ENCODE measurements at places on chromosomes 7 and 10.

GRCh38 chr7:84277628-84278224, 83.1 kb upstream of the SEMA3A start:
- no peak overlapping the region for H3K4me3 ChIP-seq
- no peaks in the 10 kb centered on the region for H3K4me1 ChIP-seq
- no peak overlapping the region for H3K27ac ChIP-seq
- no peaks in the 10 kb centered on the region for H3K36me3 ChIP-seq
- no peaks in the 10 kb centered on the region for H3K27me3 ChIP-seq
- no peak for DNase-seq

GRCh38 chr10:95815701-95816240, 59.8 kb downstream of the ENTPD1 start:
- H3K27ac ChIP-seq = no peak overlapping the region
- no peaks in the 10 kb centered on the region for H3K36me3 ChIP-seq
- H3K4me3 ChIP-seq = no peak overlapping the region
- DNase-seq = no peak

DNA sequence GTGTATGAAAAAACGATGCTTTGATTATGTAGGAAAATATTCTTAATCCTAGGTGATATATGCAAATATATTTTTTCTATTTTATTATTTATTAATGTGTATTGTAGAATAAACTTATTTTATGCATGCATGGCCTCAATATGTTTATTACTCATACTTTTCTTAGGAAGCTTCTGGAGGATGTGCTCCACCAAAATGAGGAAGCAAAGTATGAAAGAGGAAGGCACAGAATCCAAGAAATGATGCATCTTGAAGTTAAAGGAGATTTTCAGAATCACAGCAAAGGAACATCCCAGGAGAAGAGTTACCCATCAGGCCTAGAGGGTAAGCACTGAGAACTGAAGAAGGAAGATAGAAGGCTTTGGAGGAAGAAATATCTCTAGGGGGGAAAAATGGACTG, 35.0 kb upstream of the MRPS16 start:
- DNase-seq = no peak
- H3K4me1 ChIP-seq = no peaks in the 10 kb centered on the region
- no peaks in the 10 kb centered on the region for H3K27me3 ChIP-seq
- no peaks in the 10 kb centered on the region for H3K36me3 ChIP-seq

DNA sequence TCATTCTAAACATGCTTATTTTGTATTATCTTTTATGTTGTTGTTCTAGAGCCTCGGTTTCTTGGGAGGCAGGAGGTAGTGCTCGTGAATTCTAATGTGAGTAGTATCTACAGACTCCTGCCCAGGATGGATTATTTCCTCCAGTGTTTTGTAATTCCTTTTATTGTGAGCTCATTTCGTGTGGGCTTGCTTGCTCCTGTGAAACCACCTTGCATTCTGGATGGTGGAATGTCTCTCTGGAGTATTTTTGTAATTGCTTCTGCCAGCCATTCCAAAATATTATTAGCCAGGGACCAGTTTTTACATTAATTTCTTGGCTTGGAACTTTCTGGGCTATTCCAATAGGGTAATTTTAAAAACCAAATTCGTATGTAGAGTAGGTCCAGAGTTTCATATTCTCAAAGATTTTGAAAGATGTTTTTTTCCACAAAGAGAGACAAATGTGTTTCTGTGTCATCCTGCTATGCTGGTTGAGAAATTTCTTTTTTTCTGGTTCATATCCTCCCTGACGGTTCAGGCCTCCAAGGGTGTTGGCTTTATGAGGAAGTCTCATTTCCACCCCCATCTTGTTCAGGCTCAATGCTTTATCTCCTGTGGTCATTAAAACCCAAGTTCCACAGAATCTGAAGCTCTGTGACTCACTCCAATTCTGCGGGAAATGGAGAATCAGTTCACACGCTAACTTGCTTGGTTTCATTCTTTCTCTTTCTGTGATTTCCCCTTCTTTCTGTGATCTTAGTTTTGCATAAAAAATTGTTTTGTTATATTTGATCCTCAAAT, 41.7 kb upstream of the CALD1 start:
- no peak overlapping the region for H3K4me3 ChIP-seq
- H3K4me1 ChIP-seq = no peaks in the 10 kb centered on the region
- no peaks in the 10 kb centered on the region for H3K27me3 ChIP-seq
- no peak overlapping the region for H3K27ac ChIP-seq

DNA sequence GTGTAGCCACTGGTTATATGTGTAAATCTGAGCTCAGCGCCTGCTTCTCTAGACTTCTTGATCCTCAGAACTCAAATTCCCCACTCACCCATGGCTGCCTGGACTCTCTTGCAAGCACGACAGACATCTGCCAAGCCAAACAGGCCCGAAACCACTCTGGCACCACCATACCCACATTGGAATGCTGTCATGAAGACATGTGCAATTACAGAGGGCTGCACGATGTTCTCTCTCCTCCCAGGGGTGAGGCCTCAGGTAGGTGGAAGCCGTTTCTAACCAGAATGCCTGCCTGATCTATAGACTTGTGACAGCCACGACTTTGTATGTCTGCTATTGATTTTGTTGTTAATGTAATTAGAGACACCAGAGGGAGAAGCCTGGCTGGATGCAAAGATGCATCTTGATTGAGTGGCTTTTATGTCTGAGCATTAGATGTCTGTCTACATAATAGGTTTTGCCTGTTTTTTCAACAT, 4.0 kb downstream of the BAMBI start:
- H3K36me3 ChIP-seq = no peaks in the 10 kb centered on the region
- no peak for DNase-seq
- H3K4me3 ChIP-seq = no peak overlapping the region

DNA sequence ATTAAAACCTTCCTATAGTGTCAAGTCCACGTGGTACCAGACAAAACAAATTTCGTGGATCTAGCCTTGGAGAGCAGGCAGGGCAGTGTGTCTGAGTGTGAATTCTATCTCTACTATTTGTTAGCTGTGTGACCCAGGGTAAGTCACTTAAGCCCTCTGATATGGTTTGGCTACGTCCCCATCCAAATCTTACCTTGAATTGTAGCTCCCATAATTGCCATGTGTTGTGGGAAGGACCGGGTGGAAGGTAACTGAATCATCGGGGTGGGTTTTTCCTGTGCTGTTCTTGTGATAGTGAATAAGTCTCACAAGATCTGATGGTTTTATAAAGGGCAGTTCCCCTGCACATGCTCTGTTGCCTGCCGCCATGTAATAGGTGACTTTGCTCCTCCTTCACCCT, 2.8 kb upstream of the NPFFR1 start:
- no peak overlapping the region for H3K4me3 ChIP-seq
- no peaks in the 10 kb centered on the region for H3K36me3 ChIP-seq
- H3K27ac ChIP-seq = no peak overlapping the region

GRCh38 chr7:123675181-123675473, 19.5 kb downstream of the LMOD2 start:
- no peak overlapping the region for H3K4me3 ChIP-seq
- H3K27ac ChIP-seq = no peak overlapping the region
- H3K27me3 ChIP-seq = no peaks in the 10 kb centered on the region
- H3K36me3 ChIP-seq = no peaks in the 10 kb centered on the region
- DNase-seq = no peak

- H3K27ac ChIP-seq = no peak overlapping the region
- no peaks in the 10 kb centered on the region for H3K36me3 ChIP-seq
- no peak for DNase-seq
- H3K4me1 ChIP-seq = peaks cover 38% of the 10 kb centered on the region
- no peaks in the 10 kb centered on the region for H3K27me3 ChIP-seq
Observed at GRCh38 chr7:157873664-157874063, 536.9 kb downstream of the DNAJB6 start.

- no peak overlapping the region for H3K4me3 ChIP-seq
- no peaks in the 10 kb centered on the region for H3K27me3 ChIP-seq
- no peaks in the 10 kb centered on the region for H3K36me3 ChIP-seq
- H3K4me1 ChIP-seq = no peaks in the 10 kb centered on the region
- no peak overlapping the region for H3K27ac ChIP-seq
- DNase-seq = no peak
Observed at GRCh38 chr10:91328320-91328984, 81.7 kb upstream of the HECTD2 start.

DNA sequence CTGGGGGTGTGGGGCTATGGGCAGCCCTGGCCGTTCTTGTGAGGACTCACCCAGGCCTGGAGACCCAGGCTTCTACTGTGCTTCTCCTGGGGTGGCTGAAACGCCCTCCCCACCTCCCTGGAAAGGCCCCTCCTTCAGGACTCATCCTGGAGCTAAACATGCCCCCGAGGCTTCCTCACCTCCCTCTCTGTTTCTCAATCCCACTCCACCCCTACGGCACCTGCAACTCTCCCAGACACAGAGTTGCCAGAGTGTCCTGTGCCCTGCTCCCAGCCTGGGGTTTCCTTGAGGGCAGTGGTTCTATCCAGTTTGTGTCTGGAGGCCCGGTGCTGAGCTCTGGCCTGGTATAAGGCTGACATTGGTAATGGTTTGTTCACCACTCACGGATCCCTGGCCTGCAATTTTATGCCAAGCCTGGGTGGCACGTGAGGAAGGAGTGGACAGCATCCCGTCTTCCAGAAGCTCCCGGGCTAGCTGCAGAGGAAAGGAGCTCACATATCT, 68.0 kb downstream of the GRID1 start:
- H3K27me3 ChIP-seq = no peaks in the 10 kb centered on the region
- H3K4me1 ChIP-seq = no peaks in the 10 kb centered on the region
- no peak overlapping the region for H3K27ac ChIP-seq
- DNase-seq = no peak

GRCh38 chr7:133358708-133359107, 105.8 kb downstream of the EXOC4 start:
- DNase-seq = no peak
- H3K4me3 ChIP-seq = no peak overlapping the region
- no peaks in the 10 kb centered on the region for H3K36me3 ChIP-seq
- no peaks in the 10 kb centered on the region for H3K27me3 ChIP-seq
- no peaks in the 10 kb centered on the region for H3K4me1 ChIP-seq

- H3K36me3 ChIP-seq = peaks cover 36% of the 10 kb centered on the region
- no peak overlapping the region for H3K4me3 ChIP-seq
Observed at GRCh38 chr7:6153646-6154541, 118.5 kb downstream of the CYTH3 start.

DNA sequence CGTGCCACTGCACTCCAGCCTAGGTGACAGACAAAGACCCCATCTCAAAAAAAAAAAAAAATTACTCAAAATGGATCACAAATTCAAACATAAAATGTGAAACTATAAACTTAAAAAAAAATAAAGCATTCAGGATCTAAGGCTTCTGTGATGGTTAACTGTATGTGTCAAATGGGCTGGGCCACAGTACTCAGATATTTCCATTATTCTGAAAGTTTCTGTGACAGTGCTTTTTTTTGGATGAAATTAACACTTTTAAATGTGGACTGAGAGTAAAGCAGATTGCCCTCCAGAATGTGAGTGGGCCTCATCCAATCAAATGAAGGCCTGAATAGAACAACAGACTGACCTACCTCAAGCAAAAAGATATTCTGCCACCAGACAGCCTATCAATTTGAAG, 26.0 kb downstream of the ARHGAP12 start:
- H3K27ac ChIP-seq = no peak overlapping the region
- peaks cover 7% of the 10 kb centered on the region for H3K36me3 ChIP-seq
- H3K4me1 ChIP-seq = peaks cover 12% of the 10 kb centered on the region

DNA sequence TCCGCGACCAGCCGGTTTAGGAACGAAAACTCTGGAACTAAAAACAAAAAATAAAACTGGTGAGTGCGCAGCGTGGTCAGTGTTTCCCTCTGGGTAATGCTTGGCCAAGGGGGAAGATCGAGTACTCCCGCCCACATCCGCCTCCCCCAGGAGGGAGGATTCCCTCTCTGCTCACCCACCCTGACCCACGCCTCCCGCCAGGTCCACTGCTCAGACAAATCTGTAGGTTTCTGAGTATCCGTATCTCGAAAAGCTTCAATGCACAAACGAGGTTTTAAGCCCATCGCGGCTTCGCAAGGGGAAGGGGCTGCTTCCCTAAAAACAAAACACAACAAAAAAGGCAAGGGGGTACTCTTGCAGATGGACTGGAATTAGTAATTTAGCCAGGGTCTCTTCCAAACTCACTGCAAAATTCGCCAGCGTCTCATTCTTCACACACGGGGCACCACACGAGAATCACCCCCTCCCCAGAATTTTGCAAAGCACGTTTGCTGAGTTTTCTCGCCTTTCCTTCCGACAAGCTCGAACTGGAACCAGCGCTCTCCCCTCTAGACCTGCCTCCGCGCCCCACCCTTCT, 75.2 kb downstream of the INSIG1 start:
- peaks cover 32% of the 10 kb centered on the region for H3K27me3 ChIP-seq
- no peaks in the 10 kb centered on the region for H3K36me3 ChIP-seq
- no peak overlapping the region for H3K27ac ChIP-seq

DNA sequence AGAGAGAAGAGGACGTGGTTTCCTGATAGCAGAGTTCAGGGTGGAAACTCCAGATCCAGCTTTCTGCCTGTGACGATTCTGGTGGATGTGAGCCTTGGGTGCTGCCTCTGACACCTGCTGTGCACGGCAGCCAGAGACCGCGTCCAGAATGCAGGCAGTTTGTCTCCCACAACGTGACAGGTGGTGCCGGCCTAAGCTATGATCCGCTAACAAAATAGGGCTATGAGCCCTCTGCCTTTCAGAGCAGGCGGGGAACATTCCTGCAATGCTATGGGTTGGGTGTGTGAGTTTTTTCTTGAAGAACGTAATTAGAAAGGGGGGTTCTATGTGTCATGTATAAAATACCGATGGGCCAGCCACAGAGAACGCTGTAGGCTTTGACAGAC, 297.3 kb upstream of the PRKCQ start:
- H3K27ac ChIP-seq = no peak overlapping the region
- no peaks in the 10 kb centered on the region for H3K36me3 ChIP-seq
- no peaks in the 10 kb centered on the region for H3K4me1 ChIP-seq
- no peak for DNase-seq
- H3K4me3 ChIP-seq = no peak overlapping the region
- H3K27me3 ChIP-seq = peaks cover 3% of the 10 kb centered on the region

GRCh38 chr10:120022357-120022756, 129.8 kb downstream of the SEC23IP start:
- no peak for DNase-seq
- H3K4me1 ChIP-seq = no peaks in the 10 kb centered on the region
- no peak overlapping the region for H3K27ac ChIP-seq

DNA sequence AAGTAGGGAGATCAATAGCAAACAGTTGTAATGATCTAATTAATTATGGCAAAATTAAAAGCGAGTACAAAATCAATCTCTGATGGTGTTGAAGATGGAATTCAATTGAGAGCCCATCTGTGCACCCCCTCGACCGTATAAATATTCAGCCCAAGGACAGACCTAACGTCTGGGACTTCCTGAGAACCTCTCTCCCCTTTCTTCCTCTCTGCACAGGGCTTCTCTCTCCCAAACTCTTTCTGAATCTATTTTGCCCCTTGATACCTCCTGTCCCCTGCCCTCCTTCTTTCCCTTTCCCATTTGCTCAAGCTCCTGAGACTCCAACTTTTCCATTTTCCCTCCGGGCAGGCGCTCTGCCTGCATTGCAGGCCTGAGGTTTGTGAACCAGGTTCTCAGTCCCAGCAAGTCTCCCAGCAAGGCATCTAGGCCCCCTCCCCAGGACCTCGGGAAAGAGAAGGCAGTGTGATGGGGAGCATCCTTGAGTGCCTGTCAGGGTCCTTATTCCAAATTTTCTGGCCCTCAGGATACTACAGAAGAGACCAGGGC, 8.5 kb upstream of the PAX2 start:
- H3K27ac ChIP-seq = no peak overlapping the region
- peaks cover 4% of the 10 kb centered on the region for H3K4me1 ChIP-seq
- no peaks in the 10 kb centered on the region for H3K36me3 ChIP-seq
- H3K27me3 ChIP-seq = peaks cover 63% of the 10 kb centered on the region
- DNase-seq = no peak

Data from CD8-positive, alpha-beta memory T cell (primary cell).